ENCODE measurements at places on chromosomes 12 and 14. TPM values are rescaled to one million over a fixed set of nuclear protein-coding genes. Genes with fewer than 3 reads are reported as not detected.

DNA sequence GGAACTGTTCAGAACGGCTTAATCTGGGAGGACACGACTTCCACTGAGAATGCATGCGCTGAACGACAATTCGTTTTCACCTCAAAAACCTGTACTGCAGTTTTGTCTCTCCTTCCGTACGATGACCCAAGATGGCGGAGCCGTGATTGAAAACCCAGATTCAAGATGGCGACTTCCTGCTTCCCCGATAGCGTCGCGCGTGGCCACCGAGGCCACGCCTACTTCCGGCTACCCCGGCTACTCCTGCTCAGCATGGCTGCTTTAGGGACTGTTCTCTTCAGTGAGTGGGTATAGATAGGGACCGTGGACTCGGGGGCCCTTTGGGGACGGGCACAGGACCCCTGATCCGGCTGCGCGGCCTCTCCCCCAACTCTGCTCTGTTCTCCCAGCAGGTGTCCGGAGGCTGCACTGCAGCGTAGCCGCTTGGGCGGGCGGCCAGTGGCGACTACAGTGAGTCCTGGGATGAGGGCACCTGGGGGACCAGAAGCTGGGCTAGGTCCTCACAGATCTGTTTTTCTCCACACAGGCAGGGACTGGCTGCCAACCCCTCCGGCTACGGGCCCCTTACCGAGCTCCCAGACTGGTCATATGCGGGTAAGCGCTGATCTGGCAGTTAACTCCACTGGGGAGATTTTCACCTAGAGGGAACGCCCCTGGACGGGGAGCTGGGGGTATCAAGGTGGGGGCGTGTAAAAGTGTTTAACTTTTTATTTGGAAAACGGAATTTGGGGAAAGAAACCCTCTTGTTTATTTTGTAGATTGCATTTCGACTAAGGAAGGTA, at the start of gene MRPL52:
TSS of gene MRPL52 (plus strand) at position 227 of the 782 bp plus-strand sequence. CDS start at position 253, 26 bp downstream.
- peak; percentile 87 for DNase-seq

GRCh38 chr14:30550335-30550734, 8.6 kb upstream of the G2E3 start:
- DNase-seq, result peak; percentile 67

GRCh38 chr12:57055824-57056223, 5.9 kb upstream of the MYO1A start:
- DNase-seq, result no peak

DNA sequence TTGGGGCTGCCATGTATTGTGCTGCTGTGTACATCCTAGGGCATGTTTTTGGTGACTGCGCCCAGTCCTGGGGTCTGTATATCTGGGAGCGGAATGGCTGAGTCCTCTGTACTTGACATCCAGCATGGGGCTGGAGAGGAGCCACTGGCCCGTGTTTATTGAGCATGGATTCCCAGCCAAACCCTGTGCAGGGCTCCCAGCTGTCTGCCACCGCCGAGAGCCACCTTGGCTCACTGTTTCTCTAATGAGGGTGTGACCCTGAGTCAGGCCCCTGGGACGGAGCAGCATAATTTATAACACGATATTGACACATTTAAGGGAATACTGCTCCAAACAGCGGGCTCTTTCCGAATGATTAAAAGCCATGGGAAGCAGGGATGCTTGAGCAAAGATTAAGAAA, 211.5 kb upstream of the PWP1 start:
- DNase-seq, result no peak

DNA sequence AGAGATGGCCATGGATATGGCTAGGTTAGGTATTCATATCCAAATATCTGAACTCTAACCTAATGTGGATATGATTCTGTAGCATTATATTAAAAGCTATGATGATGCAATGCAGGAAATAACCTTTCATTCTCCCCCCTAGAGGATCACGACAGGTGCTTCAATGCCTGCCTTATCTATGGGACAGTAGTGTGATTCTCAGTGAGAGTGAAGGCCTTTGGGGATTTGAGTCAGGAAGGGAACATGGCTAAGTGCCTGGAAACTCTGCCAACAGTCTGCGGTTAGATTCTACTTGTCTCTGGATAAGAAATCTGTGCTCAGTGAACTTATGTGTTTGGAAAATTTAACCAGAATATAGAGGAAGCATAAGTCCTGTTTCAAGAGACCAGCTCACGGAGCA, 81.8 kb downstream of the SLC38A1 start:
- peak; percentile 93 for DNase-seq

- DNase-seq, result no peak
These were observed 776 bp downstream of the BMP4 start for GRCh38 chr14:53955671-53956426.

- peak; percentile 64 for DNase-seq
These were observed 8.6 kb downstream of the SETD1B start for GRCh38 chr12:121812320-121812871.

The HOXC4 gene
- 0.23 TPM for polyA plus RNA-seq

The SAMD15 gene
- polyA plus RNA-seq, result 0.68 TPM

The UNC79 gene
- polyA plus RNA-seq, result under 0.01 TPM

The NEUROD4 gene
- polyA plus RNA-seq, result not detected

The PDZRN4 gene
- polyA plus RNA-seq, result not detected

The CFAP54 gene
- 0.41 TPM for polyA plus RNA-seq

The GNB3 gene
- 20.5 TPM for polyA plus RNA-seq

The COX8C gene
- polyA plus RNA-seq, result not detected

The HOXC12 gene
- polyA plus RNA-seq, result not detected
